ENCODE measurements at places on chromosomes 3 and 15. TPM values are rescaled to one million over a fixed set of nuclear protein-coding genes. Genes with fewer than 3 reads are reported as not detected.

DNA sequence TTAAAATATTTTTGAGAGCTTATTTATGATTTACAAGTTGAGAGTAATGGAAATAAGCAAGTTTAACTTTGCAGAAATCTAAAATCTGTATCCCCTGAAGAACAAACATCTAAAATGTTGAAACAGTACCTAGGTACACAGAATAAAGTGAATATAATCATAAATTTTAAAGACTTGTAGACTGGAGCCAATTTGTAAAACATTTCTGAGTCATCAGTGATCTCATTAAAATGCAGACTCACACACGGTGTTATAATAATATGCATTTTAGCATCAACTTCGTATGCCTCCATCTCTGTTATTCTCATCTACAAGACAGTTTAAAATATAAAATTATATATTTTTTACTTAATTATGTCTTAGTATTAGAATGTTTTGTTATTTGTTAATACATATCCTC lies 399.5 kb upstream of the GOLIM4 start:
- no peak overlapping the region for H3K4me3 ChIP-seq
- no peaks in the 10 kb centered on the region for H3K36me3 ChIP-seq
- H3K27me3 ChIP-seq = no peaks in the 10 kb centered on the region
- H3K4me1 ChIP-seq = no peaks in the 10 kb centered on the region

Gene TOMM70
- total RNA-seq = 34.0 TPM

Gene COMMD2
- 26.9 TPM for total RNA-seq

GRCh38 chr15:31342781-31343626 lies 16.4 kb downstream of the KLF13 start:
- no peaks in the 10 kb centered on the region for H3K27me3 ChIP-seq
- no peak overlapping the region for H3K27ac ChIP-seq
- no peak overlapping the region for H3K4me3 ChIP-seq
- no peaks in the 10 kb centered on the region for H3K36me3 ChIP-seq
- H3K4me1 ChIP-seq = peaks cover 25% of the 10 kb centered on the region
- no peak for DNase-seq

Gene ZBBX
- total RNA-seq = 3.0 TPM

DNA sequence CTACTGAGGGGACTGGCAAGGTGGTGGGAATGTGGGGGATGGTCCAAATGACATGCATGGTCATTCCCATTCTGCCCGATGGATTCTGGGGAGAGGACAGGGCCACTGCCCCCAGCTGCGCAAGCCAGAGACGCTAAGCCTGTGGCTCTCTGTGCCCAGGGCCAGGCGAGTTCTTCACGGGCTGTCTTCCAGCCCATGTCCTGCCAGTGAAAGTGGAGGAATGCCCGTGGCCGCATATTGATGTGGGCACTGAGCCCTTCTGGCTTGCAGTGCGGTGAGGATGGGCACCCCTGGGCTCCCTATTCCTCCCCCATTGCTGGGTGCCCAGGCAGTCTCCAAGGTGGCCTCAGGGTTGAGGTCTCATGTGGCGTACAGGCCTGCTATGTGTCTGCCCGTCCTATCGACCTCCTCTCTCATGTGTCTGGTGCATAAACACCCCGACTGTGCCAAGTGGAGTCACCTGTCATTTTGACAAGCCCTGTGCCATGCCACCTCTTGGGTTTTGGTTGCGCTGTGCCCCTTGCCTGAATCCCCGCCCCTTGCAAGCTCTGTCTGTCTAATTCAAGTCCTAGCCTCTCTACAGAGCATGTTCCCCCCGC lies 116.8 kb downstream of the TMEM266 start:
- H3K27ac ChIP-seq = no peak overlapping the region
- no peaks in the 10 kb centered on the region for H3K27me3 ChIP-seq
- H3K36me3 ChIP-seq = no peaks in the 10 kb centered on the region
- H3K4me1 ChIP-seq = peaks cover 2% of the 10 kb centered on the region
- H3K4me3 ChIP-seq = no peak overlapping the region
- no peak for DNase-seq

Gene PRR23A
- 1.1 TPM for total RNA-seq

Measured in prostate gland (tissue), 2 donors.